CD4-positive, alpha-beta memory T cell (primary cell): ENCODE measurements at places on chromosomes 3 and 15.

GRCh38 chr3:131630807-131631206, 128.0 kb upstream of the MRPL3 start:
- no peak for DNase-seq

DNA sequence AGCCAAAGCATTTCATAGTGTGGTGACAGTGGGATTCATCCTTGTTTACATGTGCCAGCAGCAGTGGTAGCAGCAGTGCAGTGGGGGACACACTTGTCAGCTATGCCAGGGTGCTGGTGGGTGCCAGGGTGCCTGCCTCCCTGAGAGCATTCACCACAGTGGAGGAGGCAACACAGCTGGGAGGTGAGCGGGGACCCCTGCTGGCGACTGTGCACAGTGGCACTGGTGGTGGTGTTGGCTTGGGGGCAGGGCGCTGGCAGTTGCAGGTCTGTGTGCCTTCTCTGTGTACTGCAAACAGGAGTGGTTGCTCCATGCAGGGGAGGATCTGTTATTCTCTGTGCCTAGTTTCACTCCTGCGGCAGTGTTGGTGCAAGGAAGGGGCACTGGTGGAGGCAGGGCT, 41.2 kb downstream of the CEP63 start:
- no peak for DNase-seq

DNA sequence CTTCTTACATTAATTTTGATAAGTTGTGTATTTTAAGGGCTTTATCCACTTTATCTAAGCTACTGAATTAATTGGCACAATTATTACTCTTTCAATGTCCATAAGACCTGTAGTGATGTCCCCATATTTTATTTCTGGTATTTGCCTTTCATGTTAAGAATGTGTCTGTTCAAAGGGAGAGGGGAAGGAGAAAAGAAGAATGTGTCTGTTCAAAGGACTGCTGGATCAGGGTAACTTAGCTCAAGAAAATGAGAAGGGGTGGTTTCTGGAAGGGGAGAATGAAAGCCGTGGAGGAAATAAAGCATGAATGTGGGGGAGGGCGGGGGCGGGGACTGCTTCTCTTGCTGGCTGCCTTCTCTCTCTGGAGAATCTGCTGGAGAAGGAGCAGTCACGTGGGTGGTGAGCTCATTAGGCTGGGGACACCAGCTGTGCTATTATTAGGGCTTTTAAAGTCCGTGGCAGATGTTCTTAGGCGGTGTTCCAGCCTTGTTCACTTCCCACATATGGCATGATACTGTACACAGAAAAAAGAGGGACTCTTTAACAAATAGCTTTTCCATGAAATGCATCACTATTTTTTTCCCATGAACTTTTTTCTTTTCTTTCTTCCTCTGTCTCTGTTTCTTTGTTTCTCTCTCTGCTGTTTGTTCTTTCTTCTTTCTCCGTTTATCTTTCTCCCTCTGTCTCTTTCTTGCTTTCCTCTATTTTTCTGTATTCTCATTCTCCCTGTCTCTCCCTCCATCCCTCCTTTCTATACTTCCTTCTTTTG, 63.7 kb upstream of the ULK4 start:
- DNase-seq: no peak

GRCh38 chr3:24086617-24087404, 141.7 kb downstream of the NR1D2 start:
- no peak for DNase-seq

GRCh38 chr15:90221246-90221900, 12.4 kb downstream of the CIB1 start:
- no peak for DNase-seq

DNA sequence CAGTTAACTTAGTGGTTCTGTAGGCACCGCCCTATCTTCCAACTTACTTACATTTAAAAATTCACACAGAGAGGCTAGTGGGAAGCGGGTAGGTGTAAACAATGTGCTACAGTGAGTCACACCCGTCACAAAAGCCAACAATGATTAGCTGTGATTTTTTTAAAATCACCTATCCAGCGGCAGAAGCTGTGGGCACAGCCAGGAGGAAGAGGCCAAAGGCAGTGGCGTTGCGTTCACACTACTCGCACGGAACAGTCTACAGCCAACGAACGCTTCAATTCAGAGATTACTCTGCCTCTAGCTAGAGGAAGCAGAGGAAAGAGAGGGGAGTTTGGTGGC, 2.5 kb upstream of the NLGN1 start:
- DNase-seq: no peak

DNA sequence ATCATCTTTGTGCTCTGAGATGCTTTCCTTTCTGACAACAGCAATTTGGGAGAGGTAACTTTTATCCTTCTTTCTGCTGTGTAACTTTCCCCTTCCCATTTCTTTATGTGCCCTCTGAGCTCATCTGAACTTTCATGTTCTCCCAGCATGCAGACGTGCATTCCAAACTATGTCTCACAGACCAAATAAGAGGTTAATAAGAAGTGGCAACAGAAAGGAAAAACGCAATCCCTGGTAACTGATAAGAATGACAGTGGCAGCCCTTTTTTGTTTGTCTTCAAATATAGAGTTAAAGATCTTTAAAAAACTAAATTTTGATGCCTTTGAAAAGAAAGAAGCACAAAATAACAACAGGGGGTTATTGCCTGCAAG, 533.4 kb downstream of the FOXP1 start:
- no peak for DNase-seq

- DNase-seq: no peak
Observed at GRCh38 chr3:64575211-64575844, 112.5 kb downstream of the ADAMTS9 start.

DNA sequence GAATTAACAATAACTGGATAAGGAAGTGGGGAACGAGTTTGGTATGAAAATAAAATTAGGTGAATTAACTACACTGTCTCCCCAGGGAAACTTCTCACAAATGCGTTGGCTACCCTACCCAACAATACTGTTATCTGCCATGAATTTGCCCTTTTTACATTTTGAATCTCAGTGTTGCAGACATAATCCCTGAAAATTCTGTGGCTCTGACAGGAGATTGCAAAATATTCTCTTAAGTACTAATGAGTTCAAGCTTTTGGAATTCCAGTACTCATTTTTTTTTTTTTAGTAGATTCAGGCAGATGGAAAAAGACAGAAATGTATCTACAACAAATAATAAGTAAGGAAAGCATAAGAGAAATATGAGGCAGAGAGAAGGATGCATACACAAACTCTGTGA, 332.6 kb downstream of the LSAMP start:
- DNase-seq: no peak

DNA sequence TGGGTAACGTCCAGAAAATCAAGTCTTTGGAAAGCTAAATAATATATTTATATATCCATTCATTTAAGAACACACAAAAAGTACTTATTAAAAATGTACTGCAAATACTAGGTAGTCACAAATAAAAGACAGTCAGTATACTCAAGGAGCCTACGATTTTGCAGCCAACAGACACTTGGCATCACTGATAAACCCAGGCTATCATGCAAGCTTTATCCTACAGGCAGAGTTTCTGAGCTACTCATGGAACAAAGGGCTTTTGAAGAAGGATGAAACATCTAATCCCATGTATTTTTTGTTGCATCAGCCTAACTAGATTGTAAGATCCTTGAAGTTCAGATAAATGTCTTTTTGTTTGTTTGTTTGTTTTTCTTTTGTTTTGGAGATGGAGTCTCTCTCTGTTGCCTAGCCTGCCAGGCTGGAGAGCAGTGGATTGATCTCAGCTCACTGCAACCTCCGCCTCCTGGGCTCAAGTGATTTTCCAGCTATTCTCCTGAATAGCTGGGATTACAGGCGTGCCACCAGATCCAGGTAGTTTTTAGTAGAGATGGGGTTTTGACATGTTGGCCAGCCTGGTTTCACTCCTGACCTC, 319.4 kb upstream of the MDFIC2 start:
- no peak for DNase-seq

GRCh38 chr3:71064956-71065763, 518.4 kb downstream of the FOXP1 start:
- peak; percentile 75 for DNase-seq

DNA sequence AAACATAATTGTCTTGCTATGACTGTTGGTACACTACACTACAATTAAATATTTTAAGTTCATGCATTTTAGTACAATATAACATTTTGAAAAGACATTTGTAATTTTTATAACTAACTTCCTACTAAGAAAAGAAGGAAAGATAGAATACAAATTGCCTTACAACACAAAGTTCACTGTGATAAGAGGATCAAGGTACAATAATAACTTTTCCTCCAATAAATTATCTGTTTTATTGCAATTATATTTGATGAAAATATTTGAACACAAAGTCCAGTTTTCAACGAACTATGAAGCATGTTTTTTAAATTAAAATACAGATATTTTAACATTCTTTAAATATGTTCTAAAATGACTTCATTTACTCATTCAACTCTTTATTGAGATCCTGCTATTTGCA, 33.1 kb upstream of the SI start:
- DNase-seq: no peak

GRCh38 chr3:86782866-86783265, 208.1 kb downstream of the VGLL3 start:
- no peak for DNase-seq

DNA sequence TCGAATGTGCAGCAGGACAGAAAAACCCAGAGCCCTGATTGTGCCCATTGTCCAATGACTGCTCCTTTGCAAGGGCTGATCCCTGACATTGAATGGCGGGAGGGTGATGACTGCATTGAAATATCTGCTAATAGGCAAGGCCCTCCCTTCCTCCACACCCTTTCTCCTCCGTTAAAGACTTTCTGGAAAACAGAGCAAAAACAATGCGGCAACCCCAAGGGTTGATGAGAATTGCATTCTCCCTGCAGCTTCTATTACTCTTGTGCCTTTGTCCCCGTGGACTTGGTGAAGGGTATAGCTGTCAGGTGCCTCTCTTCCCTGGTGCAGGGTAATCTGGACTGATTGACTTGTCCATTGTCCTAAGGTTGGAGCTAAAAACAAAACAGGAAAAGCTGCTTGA, 71.8 kb downstream of the THSD4 start:
- DNase-seq: no peak

GRCh38 chr3:72260588-72260910, 475.6 kb upstream of the PROK2 start:
- DNase-seq: no peak
